B cell (primary cell): ENCODE measurements at places on chromosomes 4 and X.
A peak's percentile ranks its signal among the peaks of the same experiment; 100 is the strongest.

- DNase-seq, result peak; percentile 31
Measured at GRCh38 chr4:185205697-185206342, 2.0 kb upstream of the CFAP97 start.

- DNase-seq, result no peak
Measured at GRCh38 chrX:154735695-154736393, 15.0 kb downstream of the GAB3 start.

DNA sequence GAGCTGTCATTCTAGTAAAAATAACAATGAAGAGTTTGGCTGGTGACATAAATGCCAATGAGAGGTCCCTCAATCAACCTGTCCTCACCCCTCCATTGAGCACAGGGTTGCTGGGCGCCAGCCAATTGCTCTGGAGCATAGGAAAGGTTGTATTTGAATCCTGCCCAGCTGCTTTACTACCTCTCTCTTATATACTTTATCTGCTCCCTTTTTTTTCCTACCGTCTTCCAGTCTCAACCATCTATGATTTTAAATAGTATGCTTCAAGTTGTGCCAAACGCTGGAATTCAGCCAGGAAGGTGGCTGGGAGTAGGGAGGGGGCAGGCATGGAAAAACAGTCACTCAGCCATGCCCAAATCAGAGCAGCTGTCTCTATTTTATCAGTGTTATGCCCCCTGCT, 153.8 kb downstream of the NR3C2 start:
- no peak for DNase-seq

DNA sequence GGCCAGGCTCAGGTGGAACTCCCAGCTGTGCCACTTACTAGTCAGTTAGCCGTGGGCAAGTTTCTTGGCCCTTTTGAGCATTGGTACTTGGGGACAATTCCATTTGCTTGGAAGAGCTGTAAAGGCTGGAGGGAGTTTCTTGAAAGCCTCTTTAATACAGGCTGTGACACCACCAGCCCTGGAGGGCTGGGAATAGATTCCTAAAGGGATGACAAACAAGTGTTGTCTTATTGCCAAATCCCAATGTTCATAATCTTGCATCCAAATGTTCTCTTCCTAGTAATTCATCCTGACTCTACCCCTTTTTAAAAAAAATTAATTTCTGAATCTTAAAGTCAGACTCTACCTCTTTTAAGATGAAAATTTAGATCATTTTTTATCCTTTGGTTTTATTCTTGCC, 14.6 kb upstream of the MED28 start:
- DNase-seq, result no peak

DNA sequence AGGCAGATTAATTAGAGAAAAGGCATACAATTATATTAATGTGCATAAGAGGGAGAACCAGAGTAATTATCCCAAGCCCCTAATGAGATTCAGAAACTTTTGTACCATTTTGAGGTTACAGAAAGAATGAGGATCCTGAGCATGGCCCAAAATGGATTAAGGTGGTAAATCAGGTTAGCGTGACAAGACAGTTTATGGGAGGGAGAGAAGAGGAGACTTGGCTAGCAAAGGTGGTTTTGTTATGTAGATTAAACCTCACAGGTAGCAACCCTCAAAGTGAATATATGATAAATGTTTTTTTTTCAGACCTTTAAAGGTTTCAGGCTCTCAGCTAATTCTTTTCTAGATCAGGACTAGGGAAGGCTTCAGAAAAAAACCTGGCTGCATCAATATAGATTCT, 781.8 kb downstream of the FAM133A start:
- DNase-seq, result no peak

- DNase-seq, result no peak
Measured at GRCh38 chrX:134181275-134181660, 55.7 kb upstream of the CCDC160 start.
